ENCODE measurements at places on chromosomes 1 and 21.
A peak's percentile ranks its signal among the peaks of the same experiment; 100 is the strongest.

DNA sequence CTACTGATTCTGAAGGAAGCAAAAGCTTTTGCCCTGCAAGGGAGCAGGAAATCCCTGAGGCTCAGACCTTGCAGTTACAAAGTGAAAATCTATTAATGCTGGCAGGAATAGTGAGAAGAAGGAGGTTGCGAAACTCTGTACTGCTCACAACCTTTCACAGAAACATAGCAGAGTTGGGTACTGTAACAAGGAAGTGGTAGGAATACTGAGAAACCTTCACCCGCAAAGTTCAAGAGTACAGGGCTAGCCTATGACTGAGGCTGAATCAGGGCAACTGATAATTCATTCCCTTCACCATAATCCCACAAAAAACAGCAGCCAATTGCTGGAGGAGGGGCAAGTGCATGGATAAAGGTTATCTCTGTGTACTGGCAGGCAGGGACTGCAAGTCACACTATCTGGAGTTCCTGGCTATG, 23.9 kb upstream of the KCTD3 start:
- DNase-seq: no peak

GRCh38 chr1:117967477-117967876, 37.9 kb downstream of the WDR3 start:
- DNase-seq: no peak

DNA sequence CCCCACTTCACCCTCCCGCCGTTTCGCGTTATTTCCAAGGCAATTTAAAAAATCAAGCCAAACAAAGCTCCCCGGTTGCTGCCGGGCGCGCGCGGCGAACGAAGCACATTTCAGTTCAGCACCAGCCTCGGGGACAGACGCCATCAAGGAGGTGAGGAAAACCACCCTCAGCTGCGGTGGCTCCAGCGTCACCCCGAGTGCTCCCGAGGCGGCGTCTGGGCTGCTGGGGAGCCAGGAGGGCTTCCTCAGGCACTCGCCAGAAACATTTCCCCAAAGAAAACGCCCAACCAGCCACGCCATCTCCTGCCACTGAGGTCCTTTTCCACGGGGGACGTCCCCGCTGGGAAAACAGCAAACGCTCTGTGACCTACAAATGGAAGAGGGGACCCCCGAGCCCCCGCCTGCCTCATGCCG, 623 bp downstream of the GNG4 start:
- DNase-seq: peak; percentile 40

- no peak for DNase-seq
Measured at GRCh38 chr1:237677979-237678378, 212.7 kb downstream of the ZP4 start.

- no peak for DNase-seq
Measured at GRCh38 chr1:177897998-177898654, 71.7 kb downstream of the SEC16B start.

DNA sequence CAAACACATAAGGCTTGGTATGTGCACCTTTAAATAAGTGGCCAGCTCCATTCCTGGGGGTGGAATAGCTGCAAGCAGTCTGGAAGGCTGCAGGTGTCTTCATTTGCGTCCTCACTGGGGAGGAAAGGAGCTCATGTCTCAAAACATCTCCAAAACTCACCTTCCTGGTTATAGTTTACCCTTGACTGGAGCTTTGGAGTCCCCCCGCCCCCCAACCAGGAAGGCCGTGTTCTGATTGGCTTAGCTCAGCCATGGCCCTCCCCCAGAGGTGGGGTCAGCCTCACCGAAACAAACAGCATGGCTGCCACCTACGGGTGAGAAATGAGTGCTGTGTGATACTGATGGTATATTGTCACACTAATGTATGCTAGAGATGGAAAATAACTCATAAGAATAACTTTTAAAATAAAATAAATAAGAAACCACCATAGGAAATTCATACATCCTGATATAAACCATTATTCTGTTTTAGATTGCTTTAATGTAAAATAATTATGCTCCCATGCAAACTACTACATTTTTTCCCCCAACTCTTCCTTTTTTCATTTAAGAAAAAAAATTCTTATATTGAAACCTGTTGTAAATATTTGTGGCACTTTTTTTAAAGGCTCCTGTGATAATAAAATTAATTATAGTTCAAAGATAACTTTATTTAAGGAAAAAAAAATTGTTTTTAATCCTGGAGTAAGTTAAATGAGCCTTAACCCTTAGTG, 90.8 kb downstream of the ZP4 start:
- DNase-seq: peak; percentile 45

DNA sequence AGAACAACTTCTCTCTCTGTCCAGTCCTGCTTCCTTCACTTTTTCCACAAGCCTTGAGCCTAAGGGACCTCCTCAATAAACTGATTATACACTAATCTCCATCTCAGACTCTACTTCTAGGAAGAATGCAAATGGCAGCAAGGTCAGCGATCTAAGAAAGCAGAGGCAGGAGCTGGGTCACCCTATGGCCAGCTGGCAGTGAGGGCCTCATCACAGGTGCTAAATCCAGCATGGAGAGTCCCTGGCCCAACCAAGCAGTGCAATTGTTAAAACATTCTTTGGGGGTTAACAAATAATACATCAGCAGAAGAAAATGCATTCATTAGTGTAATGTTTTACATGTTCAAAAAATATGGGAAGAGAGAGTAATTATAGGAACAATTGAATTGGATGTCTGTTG, 416.0 kb downstream of the SIPA1L2 start:
- no peak for DNase-seq

- DNase-seq: no peak
Measured at GRCh38 chr1:59346429-59346828, 49.5 kb downstream of the FGGY start.

- no peak for DNase-seq
Measured at GRCh38 chr1:205988585-205988995, 14.6 kb downstream of the RAB7B start.

Measured in effector memory CD4-positive, alpha-beta T cell (primary cell).